ENCODE measurements at places on chromosomes 12 and 14. TPM values are rescaled to one million over a fixed set of nuclear protein-coding genes. Genes with fewer than 3 reads are reported as not detected.

Gene TAS2R7
- total RNA-seq, result not detected

GRCh38 chr12:127262615-127263014 is 1004.4 kb upstream of the TMEM132C start:
- no peak for DNase-seq

GRCh38 chr14:88002421-88003075 is 2.4 kb upstream of the GPR65 start:
- DNase-seq, result peak; percentile 36

Gene DDHD1
- 42.7 TPM for total RNA-seq

- peak; percentile 45 for DNase-seq
Measured at GRCh38 chr12:112107306-112108201, 1.0 kb downstream of the NAA25 start.

GRCh38 chr12:104750061-104750460 is 208.0 kb downstream of the SLC41A2 start:
- no peak for DNase-seq

Gene BBOF1
- 1.3 TPM for total RNA-seq

- no peak for DNase-seq
Measured at GRCh38 chr12:40788276-40788675, 96.0 kb downstream of the CNTN1 start.

Gene TM9SF1
- total RNA-seq, result 23.7 TPM

- no peak for DNase-seq
Measured at GRCh38 chr14:32364941-32365340, 35.8 kb downstream of the AKAP6 start.

GRCh38 chr12:59452746-59453145 is 143.1 kb upstream of the SLC16A7 start:
- no peak for DNase-seq

DNA sequence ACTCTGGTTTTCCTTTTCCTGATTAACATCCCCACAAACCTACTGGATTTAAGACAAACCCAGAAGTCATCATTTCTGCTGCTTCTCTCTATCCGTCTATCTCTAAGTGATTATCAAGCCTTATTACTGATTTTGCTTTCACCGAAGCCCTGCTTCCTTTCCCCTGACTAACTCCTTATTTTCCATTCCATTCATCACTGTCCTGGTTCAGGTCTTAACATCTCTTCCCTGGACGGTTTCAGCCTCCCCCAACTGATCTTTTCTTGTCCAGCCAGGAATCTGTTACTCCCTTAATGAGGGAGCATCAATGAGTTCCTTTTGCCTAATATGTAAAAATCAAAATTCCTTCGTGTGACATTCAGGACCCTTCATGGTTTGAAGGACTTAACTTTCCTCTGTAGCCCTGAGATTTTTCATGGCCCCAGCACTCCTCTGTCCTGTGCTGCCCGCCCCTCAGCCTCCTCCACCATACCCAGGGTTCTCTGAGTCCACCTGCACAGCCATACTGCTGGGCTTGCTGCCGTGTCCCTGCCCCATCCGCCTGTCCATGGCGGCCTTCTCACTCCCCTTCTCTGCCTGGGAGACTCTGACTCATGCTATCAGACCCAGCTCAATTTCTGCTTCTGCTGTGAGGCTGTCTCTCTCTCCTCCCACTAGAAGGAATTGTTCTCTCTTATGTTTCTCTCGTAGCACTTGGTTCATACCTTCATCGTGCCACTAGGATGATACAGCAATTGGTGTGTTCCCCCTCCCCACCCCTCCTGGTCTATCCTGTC is 167.8 kb upstream of the HIF1A start:
- DNase-seq, result no peak

Gene LIN7A
- total RNA-seq, result not detected

GRCh38 chr14:76126076-76126475 is 25.6 kb upstream of the GPATCH2L start:
- no peak for DNase-seq

DNA sequence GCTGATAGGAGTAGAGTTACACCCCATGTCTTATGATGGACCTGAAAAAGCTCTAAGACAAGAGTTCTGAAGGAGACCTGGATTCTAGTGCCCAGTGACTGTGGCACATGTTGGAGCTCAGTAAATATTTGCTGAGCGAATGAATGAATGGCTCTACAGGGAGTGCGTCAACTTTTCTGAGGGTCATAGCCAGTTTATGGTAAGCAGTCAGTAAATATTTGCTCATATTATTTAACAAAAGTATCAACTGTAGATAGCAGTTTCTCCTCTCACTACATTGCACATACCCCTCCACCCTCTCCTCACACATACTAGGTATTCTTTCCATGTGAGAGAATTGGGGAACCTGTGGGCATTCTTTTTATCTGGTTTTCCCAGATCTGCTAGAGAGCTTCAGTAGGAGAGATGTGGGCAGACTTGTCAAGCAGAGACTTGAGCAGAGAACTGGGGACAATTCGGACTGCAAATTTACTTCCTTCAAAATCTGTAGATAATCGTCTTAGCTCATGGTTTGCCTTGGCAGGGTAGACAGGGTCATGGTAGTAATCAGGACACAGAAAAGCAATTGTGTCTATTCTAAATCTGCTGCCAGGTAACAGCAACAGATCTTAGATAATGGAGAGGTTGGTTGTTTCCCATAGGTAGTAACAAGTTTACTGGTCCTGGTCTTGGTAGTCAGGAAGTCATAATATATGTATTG is 5.7 kb downstream of the SLC4A8 start:
- DNase-seq, result no peak

DNA sequence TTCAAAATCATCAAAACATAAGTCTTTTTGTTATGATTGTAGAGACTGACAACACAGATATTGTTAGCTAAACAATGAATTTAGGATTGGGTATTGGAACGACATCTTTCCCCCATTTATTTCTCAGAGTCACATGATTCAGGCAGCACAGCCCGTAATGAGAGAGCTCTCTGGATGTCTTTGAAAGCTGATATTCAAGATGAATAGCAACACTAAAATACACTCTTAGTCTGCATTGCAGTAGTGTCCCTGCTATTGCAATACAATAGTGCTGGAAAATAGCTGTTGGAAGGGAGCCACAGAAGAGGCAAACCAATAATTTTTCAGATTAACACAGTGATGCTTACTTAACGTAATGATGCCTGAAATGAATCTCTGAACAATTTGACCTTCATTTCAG is 9.9 kb downstream of the GTSF1 start:
- DNase-seq, result no peak

Gene RPGRIP1
- total RNA-seq, result not detected

Gene NXPH4
- 0.24 TPM for total RNA-seq

Gene GPR84
- 2.4 TPM for total RNA-seq

Gene GNG2
- 146 TPM for total RNA-seq

Gene CYP27B1
- 7.1 TPM for total RNA-seq

GRCh38 chr12:88339254-88339949 is 197.3 kb downstream of the TMTC3 start:
- DNase-seq, result no peak

Measured in activated CD4-positive, alpha-beta memory T cell treated with anti-CD3 and anti-CD28 coated beads for 36 hours (primary cell).